T-cell (primary cell): ENCODE measurements at places on chromosomes 11 and 22.

DNA sequence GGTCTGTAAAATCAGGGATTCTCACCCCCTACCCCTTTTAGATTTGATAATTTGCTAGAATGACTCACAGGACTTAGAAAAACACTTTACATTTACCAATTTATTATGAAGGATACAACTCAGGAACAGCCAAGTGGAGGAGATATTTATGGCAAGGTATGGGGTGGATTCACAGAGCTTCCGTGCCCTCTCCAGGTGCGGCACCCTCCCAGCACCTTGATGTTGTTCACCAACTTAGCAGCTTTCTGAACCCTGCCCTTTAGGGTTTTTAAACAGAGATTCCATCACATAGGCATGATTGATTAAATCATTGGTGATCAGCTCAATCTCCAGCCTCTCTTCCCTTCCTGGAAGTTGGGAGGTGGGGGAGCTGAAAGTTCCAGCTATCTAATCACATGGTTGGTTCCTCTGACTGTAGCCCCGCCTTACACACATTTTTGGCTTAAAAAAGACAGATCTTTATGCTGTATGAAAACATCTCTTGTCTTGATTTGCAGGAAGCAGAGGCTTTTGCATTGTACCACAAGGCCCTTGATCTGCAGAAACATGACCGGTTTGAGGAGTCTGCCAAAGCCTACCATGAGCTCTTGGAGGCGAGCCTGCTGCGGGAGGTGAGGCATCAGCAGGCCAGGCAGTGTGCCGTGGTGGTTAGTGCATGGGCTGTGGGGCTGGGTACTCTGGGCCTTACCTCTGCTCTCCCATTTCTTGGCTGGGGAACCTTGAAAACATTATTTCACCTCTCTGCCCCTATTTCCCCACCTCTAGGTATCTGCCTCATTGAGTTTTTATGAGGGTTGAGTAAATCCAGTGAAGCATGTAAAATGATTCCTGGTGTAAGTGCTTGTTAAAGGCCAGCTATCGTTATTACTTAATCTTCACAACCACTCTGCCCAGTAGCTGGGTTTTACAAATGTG lies 27.0 kb downstream of the CABIN1 start:
- DNase-seq, result no peak

DNA sequence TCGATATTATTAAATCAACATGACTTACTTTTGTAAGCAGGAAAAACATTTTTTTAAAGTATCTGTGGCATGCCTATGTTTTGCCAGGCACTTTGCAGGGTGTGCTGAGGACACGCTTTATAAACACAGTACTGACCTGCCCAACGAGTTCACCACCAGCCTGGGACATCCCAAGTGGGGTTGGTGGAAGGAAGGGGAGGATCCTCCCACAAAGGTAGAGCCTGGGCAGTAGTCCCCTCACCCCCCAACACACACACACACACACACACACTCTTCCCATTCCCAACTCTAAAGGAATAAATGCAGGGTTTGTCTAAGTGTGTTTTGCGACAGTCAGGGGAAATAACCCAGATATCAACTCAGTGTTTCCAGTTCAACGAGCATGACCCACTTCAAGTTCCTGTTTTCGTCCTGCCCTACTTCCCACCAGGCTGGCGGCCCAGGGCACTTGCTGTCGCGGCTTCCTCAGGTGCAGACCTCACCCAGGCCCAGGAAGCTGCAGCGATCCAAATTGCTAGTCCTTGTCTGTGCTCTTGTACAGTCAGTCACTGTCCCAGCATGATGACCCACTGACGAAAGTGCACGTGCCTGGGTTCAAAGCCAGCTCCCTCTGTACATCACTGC lies 3.1 kb downstream of the CERK start:
- DNase-seq, result peak; percentile 53

DNA sequence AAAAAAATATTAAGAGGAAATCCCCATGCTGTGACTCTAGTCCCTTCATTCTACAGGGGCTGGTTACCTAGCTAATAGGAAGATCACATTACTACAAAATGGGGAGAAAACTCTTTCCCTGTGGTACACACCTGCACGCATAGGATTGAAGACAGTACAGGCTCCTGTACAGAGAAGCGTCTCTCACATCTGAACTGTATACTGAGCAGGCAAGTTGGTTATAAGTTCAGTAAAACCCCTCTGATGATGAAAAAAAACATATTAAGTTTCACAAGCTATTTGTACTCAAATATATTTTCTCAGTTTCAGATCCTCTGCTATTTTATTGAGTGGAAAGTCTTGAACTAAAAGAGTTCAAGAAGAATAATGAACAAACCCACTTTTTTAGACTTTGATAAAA lies 156.9 kb upstream of the HSD17B12 start:
- no peak for DNase-seq

DNA sequence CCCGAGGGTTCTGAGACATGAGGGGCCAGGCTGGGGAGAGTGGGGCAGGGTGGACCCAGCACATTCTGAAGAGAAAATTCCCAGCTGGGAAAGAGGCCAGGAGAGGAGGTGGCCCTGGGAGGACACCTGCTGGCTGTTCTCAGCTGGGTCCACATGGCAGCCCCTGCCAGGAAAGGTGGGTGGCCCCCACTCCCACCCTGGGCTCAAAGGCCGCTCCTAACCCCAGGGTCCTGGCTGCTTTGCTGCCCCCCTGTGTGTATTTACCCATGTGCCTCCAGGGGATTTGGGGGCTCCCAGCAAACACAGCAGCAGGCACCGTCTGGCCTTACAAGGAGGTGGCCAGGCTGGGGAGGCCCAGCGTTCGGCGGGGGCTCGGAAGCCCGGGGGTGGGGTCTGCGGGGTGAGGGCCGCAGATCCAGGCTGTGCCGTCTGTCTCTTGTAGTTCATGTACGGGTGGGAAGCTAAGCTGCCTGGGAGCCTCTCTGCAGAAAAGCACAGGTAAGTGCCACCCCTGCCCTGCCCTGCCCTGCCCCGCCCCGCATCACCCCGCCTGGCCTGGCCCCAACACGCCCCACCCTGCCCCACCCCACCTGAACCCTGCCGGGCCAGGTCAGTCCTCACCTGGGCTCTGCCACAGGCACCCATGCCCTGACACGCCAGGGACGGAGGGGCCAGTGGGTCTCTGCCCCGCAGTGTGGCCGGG lies 10.6 kb downstream of the MUC5B start:
- DNase-seq, result no peak

DNA sequence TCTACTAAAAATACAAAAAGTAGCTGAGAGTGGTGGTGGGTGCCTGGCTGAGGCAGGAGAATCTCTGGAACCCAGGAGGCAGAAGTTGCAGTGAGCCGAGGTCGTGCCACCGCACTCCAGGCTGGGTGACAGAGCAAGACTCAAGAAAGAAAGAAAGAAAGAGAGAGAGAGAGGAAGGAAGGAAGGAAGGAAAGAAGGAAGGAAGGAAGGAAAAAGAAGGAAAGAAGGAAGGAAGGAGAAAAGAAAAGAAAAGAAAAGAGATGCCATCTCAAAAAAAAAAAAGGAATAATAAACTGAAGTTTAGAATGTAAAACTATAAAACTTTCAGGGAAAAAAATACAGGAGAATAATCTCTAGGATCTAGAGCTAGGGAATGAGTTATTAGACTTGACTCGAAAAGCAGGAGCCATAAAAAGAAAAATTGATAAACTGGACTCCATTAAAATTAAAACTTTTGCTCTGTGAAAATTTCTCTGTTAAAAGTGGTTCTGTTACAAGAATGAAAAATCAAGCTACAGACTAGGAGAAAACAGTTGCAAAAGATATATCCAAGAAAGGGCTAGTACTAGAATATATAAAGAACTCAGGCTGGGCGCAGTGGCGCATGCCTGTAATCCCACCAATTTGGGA lies 13.4 kb upstream of the SEPTIN5 start:
- no peak for DNase-seq

- DNase-seq, result no peak
Observed at GRCh38 chr22:26995235-26995634, 337.8 kb downstream of the MIAT start.

- DNase-seq, result no peak
Observed at GRCh38 chr11:23202611-23203010, 342.3 kb upstream of the CCDC179 start.

DNA sequence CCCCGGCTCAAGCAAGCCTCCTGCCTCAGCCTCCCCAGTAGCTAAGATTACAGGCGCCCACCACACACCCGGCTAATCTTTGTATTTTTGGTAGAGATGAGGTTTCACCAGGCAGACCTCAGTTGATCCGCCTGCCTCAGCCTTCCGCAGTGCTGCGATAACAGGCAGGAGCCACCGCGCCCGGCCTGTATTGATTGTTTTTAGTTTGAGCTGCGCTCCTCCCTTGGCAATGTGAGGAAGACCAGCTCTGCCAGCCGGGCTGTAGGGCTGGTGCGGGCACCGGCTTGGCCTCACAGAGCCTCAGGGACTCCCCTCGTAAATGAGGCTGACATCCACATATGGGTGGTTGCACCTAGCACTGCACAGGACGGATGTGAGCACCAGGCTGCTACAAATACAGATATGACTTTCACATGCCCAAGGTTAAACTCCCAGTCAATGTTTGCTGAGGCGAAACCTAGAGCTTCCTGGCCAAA lies 7.5 kb upstream of the SLC2A11 start:
- no peak for DNase-seq

GRCh38 chr11:31808721-31809540 lies 2.2 kb downstream of the PAX6 start:
- no peak for DNase-seq

GRCh38 chr11:48193876-48194275 lies 22.7 kb upstream of the OR4B1 start:
- DNase-seq, result no peak

DNA sequence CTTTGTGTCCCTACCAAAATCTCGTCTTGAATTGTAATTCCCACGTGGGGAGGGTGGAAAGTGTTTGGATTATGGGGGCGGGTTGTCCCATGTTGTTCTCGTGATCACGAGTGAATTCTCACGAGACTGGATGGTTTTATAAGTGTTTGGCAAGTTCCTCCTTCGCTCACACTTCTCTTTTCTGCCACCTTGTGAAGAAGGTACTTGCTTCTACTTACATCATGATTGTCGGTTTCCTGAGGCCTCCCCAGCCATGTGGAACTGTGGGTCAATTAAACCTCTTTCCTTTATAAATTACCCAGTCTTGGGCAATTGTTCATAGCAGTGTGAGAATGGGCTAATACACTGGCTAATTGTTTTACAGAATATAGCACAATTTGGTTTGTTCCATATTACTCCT lies 326.3 kb downstream of the GRM5 start:
- DNase-seq, result no peak

GRCh38 chr22:31826443-31826842 lies 72.6 kb downstream of the DEPDC5 start:
- DNase-seq, result no peak
